ENCODE measurements at places on chromosomes 5 and 9.

DNA sequence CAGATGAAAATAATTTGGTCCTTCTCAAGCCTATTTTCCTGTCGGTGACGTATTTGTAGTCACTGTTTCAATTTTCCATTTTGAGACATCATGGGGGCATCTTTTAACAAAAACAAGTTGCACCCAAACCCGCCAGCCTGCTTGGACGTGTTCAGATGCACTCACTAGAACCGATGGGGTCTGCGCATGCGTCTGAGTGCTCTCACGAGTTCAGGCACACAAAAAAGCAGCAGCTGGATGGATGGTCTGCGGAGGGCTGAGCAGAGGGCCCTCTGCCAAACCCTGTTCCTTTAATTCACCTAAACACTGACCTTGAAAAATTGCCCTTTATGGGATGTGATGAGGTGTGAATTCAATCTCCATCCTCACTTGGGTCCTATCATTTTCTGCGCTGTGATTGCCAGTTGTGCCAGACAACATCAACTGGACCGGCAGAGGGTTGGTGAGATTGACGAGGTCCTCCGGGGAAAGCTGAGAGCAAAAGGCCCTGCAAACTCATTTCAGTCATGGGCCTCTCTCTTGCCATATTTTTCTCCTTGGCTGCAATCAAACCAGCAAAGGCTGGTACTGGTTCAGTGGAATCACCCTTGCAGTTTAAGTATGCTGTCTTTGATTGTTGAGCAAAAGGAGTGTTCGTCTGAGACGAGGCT, 251.9 kb downstream of the NFIB start:
- no peak for DNase-seq
- no peak overlapping the region for H3K4me3 ChIP-seq
- no peak overlapping the region for H3K27ac ChIP-seq
- no peaks in the 10 kb centered on the region for H3K36me3 ChIP-seq
- peaks cover 39% of the 10 kb centered on the region for H3K4me1 ChIP-seq

DNA sequence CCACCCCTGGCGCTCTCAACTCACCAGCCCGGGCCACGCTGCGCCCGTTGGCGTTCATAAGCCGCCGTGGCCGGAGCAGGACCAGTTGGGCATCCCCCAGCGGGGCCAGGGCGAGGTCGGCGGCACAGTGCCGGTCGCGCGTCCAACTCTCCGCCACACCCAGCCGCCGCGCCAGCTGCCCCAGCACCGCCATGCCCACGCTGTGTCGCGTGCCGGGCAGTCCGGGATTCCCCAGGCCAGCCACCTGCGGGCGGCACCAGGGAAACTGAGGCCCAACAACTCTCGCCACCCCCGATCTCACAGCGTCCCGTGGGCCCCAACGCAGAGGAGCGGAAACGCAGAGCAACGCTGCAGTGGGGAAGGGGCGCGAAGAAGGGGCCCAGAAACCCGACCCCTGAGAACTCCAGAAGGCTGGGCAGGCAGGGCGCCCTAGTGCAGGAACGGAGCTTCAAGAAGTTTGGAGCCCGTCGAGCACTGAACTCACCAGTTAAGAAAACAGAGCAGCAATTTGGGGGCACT, 453 bp downstream of the PTRH1 start:
- peak overlapping the region; percentile 95 for H3K27ac ChIP-seq
- no peak for DNase-seq
- H3K27me3 ChIP-seq, result peaks cover 6% of the 10 kb centered on the region
- H3K4me3 ChIP-seq, result peak overlapping the region; percentile 99
- peaks cover 13% of the 10 kb centered on the region for H3K4me1 ChIP-seq
- H3K36me3 ChIP-seq, result no peaks in the 10 kb centered on the region

DNA sequence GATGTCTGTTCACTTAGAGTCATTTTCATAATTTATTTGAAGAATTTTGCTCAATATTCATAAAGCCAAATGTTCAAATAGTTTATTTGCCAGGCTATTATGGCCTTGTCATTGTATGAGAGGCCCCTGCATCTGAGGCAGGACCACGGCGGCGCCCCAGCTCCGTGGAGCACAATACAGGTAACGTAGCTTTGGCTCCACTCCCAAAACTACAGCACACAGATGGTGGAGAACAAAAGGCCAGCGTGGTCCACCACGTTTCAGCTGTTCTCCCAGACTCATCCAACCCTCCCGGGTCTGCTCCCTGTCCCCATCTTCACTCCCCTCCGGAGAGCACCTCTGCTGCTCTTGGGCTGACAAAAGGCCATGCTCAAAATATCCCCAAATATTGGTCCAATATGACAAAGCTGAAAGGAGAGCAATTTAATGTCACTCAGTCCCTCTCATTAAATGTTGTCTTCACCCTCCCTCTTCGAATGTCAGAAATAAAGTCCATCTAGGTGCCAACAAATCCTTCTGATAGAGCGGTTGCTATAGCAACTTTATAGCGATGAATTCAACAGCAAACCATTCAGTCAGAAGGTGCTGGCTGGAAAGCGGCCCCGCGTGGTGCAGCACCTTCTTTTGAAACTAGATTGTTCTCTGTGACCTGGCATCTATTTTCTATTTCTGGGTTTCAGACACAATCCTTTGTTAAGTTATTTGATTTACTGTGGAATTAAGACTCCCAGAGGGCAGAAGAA, 504.3 kb downstream of the ARHGEF28 start:
- H3K27ac ChIP-seq, result no peak overlapping the region
- H3K27me3 ChIP-seq, result no peaks in the 10 kb centered on the region
- peaks cover 37% of the 10 kb centered on the region for H3K4me1 ChIP-seq
- no peaks in the 10 kb centered on the region for H3K36me3 ChIP-seq

GRCh38 chr5:136073714-136074529, 45.1 kb downstream of the TGFBI start:
- H3K36me3 ChIP-seq, result no peaks in the 10 kb centered on the region
- H3K27me3 ChIP-seq, result peaks cover 15% of the 10 kb centered on the region
- H3K4me3 ChIP-seq, result no peak overlapping the region
- peak; percentile 42 for DNase-seq

GRCh38 chr5:39471836-39472508, 47.2 kb upstream of the DAB2 start:
- H3K4me3 ChIP-seq, result no peak overlapping the region
- no peak overlapping the region for H3K27ac ChIP-seq
- H3K36me3 ChIP-seq, result no peaks in the 10 kb centered on the region
- H3K4me1 ChIP-seq, result peaks cover 20% of the 10 kb centered on the region
- no peak for DNase-seq
